ENCODE measurements at places on chromosomes 16 and 17. TPM values are rescaled to one million over a fixed set of nuclear protein-coding genes. Genes with fewer than 3 reads are reported as not detected.

GRCh38 chr17:29178750-29179231 lies 1.4 kb downstream of the MYO18A start:
- DNase-seq, result peak; percentile 47

GRCh38 chr17:36867716-36868341 lies 69.4 kb upstream of the LHX1 start:
- no peak for DNase-seq

DNA sequence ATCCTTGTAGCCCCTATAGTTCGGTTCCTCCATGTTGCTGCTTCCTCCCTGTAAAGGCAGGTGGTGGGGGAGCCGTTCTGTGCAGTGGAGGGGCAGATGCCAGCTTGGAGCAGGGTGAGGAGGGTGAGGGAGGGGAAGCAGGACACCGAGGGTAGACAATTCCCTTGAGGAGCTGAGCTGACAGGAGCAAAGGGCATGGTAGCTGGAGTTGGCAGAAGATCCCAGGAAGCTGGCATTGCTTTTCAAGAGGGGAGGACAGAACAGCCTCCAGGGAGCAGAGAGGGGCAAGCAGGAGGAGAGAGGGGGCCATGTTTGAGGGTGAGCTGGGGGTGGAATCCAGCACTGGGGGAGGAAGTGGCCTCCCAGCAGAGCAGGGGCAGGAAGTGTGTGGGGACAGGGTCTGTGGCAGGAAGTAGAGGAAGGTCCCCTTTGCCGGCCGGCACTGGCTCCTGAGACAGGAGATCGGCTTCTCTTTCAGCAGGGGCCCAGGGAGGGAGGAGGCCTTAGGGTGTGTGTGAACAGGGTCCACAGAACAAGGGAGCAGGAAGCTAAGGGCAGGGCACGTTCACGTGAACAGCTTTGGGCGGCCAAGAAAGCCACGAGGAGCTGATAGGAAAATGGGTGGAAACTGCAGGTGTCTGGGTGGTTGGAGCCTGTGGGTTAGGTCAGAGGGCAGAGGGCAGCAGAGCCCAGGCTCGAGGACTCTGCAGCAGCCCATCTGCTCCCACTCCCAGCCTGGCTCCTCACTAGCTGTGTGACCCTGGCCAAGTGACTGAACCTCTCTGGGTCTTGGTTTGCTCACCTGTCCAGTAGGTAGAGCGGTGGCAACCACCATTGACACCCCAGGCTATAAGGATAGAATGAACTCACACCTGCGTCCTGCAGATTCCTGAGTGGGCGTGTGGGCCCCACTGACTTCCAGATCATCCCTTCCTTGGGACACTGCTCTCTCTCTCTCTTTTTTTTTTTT lies 17.5 kb upstream of the SPNS2 start:
- peak; percentile 90 for DNase-seq

- DNase-seq, result no peak
Observed at GRCh38 chr16:57233944-57234706, 10.9 kb upstream of the ARL2BP start.

DNA sequence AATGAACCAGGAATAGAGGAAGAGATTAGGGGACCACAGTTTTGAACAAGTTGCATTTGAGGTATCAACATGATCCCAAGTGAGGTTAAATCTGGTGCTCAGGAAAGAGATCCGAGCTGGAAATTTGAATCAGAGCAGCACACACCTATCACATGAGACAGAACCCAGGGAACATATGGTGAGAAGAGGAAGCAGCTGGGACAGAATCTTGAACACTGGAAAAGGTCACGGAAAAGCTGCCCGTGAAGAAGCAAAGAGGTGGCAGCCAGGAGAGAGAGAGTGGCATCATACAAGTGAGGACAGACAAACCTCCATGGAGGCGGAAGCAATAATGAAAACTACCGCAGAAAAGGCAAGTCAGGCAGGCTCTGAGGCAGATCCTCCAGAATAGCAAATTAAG lies 36.1 kb downstream of the USP31 start:
- DNase-seq, result no peak

- DNase-seq, result no peak
Observed at GRCh38 chr17:61734466-61734865, 128.9 kb downstream of the BRIP1 start.

DNA sequence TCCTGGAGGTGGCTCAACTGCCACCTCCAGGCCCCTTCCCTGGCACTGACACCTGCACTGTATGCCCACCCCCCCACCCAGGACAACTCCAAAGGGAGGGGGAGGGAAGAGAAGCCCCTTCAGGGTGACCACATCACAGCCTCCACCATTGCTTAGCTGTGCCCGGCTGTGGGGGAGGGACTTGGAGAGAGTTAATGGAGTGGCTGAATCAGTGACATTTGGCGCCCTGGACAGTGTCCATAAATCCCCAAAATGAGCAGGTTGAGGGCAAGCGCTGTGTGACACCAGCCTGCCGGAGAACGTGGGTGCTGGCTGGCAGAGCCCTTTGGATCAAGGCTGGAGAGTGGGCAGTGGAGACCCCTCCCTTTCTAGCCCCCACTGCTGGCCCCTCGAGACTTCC lies 883 bp downstream of the USH1G start:
- DNase-seq, result no peak

ALOX12B gene
- not detected for total RNA-seq

CXCL16 gene
- 52.3 TPM for total RNA-seq

Measured in left colon (tissue), 2 donors.